Stimulated activated CD8-positive, alpha-beta memory T cell treated with anti-CD3 and anti-CD28 coated beads, Interleukin-4, amount 100 ng/mL, for 4 hours (primary cell): ENCODE measurements at places on chromosomes 3 and 15.

- DNase-seq: no peak
Observed at GRCh38 chr15:95663156-95664100, 667.1 kb upstream of the NR2F2 start.

DNA sequence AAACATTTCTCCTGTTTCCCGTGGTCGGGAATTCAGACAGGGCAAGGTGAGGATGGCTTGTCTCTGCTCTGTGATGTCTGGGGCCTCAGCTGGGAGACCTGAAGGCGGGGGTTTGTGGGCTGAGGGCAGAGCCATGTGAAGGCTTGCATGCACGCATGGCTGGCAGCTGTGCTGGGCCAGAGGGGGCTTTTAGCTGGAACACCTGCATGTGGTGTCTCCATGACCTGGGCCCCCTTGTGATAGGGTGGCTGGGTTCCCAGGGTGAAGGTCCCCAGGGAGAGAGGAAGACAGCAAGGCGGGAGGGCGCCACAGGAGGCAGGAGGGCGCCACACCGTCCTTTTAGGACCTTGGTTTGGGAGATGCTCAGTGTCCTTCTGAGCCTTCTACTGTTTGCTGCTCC is 101.6 kb upstream of the PRR23E start:
- no peak for DNase-seq

DNA sequence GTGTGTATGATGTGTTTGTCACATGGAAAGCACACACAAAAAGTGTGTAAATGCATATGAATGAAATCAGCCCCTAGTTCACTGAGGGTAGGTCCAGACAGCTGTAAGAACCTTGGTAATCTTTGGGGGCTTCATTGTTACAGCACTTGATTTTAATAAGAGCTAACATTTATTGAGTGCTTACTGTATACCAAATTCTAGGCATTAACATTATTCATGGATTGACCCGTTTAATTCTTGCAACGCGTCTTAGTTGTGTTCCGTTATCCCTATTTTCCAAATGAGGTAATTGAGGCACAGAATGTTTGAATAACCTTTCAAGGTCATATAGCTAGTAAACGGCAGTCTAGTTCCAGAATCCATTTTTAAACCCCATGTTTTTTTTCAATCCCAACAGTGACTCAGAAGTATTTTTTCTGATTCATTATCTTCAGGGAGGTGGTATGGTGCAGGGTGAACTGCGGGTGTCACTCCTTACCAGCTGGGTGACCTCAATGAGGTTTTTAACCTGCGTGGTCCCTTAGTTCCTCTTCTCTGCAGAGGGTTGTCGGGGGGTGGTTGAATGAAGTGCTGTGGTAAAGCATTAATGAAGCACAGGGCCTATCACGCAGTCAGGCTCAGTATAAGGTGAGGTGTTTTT is 14.2 kb downstream of the RAB8B start:
- no peak for DNase-seq

- no peak for DNase-seq
Observed at GRCh38 chr3:139113231-139113992, 68.7 kb upstream of the PRR23C start.

GRCh38 chr3:114553949-114554593 is 260.2 kb downstream of the TIGIT start:
- DNase-seq: no peak

GRCh38 chr3:171465763-171466162 is 5.6 kb upstream of the TNIK start:
- no peak for DNase-seq

DNA sequence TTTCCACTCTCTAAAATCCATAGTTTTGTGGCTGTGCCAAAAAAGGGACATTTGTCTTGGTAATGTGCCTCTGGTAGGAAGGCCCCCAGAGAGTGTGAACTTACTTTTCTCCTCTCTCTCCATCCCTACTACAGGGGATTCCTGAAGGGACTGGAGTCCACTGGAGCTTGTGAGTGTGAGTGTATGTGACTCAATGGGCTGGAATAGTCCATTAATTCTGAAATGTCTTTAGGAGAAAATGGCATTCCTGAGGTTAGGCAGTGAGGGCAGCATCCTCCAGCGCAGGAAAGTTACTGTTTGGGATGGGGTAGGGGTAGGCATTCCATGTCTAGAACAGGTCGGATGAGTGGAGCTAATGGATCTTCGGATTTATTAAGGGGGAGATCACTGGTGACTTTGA is 59.8 kb upstream of the CACNA2D3 start:
- DNase-seq: no peak

- no peak for DNase-seq
Observed at GRCh38 chr15:51038162-51038973, 56.3 kb downstream of the TNFAIP8L3 start.

DNA sequence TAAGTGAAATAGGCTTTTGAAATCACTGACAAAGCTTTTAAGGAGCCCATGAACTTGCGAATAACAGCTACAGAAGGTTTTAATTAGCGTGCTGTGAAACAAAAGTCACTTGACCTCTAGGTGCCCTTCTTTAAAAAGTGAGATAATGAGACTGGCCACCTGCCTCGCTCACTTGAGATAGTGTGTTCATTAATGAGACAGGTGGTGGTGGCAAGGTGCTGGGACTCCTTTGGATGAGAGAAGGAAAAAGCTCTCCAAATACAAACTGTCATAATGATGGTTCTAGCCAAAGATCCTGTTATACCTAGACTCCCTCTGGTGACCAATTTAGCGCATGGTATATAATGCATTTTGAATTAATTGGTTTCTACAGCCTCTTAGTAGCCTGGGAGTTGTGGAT is 22.7 kb upstream of the IREB2 start:
- DNase-seq: no peak

DNA sequence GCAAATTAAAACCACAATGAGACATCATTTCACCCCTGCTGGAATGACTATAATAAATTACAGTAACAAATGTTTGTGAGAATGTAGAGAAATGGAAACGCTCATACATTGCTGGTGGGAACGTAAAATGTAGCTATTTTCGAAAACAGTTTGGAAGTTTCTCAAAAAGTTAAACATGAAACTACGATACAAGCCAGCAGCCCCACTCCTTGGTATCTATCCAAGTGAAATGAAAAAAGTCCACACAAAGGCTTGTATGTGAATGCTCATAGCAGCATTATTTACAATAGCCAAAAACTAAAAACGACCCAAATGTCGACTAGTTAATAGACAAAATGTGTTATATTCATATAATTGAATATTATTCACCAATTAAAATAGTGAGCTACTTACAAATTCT is 22.9 kb upstream of the CFAP20DC start:
- no peak for DNase-seq

DNA sequence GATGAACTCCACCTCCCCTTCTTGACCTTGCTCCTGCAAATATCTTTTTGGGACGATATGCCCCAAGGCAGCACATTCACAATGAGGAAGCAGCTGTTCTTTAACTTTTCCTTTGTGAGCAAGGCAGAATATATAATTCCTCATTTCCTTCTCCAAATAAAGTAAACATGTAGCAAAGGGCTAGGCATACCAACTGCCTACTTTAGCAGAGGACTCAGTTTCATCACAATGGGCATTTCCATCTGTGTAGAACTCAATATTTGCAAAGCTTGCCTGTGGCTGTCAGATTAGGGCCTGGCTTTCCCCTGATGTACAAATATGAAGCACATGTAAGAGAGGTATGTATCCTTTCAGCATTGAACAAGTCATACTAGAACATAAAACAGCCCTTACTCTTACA is 366.9 kb downstream of the RSL24D1 start:
- DNase-seq: no peak

GRCh38 chr3:135499426-135499825 is 466.1 kb upstream of the PPP2R3A start:
- DNase-seq: no peak
